NCI-H2081 (cell line): ENCODE measurements at places on chromosomes 4 and X.

DNA sequence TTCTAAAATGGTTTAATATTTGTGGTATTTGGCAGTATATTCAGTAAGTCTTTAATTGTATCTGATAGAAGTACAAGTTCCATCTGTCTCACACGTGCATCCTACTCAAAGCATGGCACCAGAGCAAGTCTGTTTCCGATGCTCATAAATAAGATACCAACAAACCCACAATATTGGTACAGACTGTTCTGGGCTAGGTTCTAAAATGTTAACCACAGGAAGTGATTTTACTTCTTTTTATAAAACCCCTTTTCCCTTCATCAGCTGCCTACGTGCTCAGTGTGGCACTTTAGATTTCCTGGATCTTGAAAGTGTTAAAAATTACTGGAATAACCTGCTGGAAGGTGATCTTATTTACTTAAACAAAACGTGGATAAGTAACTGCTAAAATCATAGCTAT lies 165.1 kb downstream of the CFAP299 start:
- DNase-seq: no peak

DNA sequence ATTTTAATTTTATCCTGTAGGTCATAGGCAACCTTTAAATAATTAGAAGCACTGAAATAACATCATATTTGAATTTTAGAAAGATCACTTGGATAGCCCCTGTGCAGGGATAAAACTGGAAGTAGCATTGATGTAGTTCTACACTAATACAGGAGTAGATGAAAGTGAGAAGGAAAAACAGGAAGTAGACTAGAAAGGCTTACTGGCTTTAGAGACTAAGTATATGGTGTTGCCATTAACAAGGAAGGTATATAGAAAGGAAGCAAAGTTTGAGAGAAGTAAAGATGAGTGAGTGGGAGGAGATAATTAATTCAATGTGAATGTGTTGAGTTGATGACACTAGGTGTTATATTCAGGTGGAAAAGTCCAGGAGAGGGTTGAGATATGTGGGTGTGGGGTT lies 73.1 kb upstream of the EPGN start:
- no peak for DNase-seq

- no peak for DNase-seq
Measured at GRCh38 chr4:90281541-90282355, 154.6 kb downstream of the CCSER1 start.

DNA sequence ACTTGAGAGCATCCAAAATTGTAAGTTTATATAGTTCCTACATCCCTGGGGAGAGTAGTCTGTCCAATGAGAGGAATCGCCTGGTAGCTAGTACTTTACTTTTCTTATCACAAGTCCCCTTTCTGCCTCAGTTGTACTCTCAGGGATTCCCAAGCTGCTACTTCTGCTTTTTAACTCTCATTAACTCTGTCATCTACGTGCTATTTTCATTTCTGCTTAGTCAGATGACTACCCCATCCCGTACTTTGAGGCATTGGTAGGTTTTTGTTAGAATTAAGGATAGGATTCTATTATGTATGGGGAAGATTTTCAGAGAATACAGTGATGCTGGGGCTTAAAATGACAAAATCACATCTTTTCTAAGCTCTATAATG lies 24.7 kb downstream of the RBPJ start:
- DNase-seq: no peak

DNA sequence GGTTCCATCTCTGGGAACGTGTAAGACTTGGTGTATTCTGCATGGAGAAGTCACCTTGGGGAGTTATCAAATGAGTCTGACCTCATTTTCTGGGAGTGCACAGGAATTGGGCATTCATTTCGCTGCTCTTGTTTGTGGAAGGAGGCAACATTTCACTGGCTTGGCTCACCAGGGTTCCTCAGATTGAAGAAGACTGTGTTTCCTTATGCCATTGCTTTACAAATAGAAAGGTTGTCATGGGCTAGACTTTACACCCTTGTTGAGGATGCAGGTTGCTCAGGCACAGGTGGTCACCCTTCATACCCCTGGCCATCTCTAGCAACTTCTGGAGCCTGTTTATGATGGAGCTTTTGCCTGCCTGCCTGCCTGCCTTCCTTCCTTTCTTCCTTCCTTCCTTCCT lies 114.4 kb downstream of the AASDH start:
- no peak for DNase-seq

DNA sequence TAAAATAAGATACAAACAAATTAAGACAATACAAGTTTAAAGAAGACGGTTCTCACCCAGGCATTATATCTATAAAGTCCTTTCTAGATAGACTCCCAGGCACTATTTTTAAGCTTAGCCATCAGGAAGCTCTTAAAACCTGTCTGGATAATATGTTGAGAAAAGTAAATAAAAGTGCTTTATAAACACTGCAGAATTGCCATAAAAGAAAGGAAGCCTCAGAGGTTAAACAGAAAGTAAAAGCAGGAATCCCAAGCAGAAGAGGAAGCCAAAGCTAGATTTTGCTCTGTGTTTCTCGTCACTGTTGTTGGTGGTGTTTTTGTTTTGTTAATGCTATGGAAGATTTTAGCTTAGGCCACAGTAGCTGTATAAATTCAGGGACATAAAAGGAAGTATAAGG lies 1267.3 kb downstream of the PCDH19 start:
- no peak for DNase-seq

GRCh38 chr4:116598155-116598979 lies 487.0 kb downstream of the TRAM1L1 start:
- DNase-seq: no peak
